ENCODE measurements at places on chromosomes 1 and 21.

GRCh38 chr1:206461602-206462455 is 8.4 kb upstream of the IKBKE start:
- peak; percentile 57 for DNase-seq

DNA sequence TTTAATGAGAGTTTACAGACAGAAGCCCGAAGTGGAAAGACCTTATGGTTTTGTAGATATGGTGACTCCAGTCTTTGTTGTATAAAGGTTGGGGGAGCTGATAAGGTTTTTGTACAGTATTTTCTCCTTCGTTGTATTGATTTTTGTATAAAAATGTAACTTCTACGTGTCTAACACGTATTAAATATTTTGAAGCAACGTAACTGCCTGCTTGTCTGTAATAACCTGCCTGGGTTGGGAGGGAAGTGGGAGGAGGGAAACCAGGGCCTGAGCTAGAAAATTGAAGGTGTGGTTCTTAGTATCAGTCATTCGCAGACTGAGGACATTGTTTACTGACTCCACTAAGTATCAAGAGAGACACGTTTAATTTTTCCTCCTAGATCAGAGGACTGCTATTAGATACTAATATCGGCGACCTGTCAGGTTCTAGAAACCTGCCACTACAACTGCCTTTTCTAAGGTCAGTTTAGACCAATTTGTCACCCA is 2.2 kb downstream of the IER5 start:
- DNase-seq = no peak

GRCh38 chr1:9675393-9675792 is 23.9 kb downstream of the PIK3CD start:
- no peak for DNase-seq

GRCh38 chr1:117591252-117591651 is 14.6 kb upstream of the TENT5C start:
- DNase-seq = no peak

GRCh38 chr21:42455754-42456440 is 40.1 kb downstream of the RSPH1 start:
- DNase-seq = no peak

Measured in activated CD8-positive, alpha-beta memory T cell treated with anti-CD3 and anti-CD28 coated beads for 4 hours (primary cell).